Erythroblast (primary cell): ENCODE measurements at places on chromosomes 12 and 14.

- no peak for DNase-seq
These were observed 110.7 kb downstream of the PTCSC3 start for GRCh38 chr14:36065831-36066230.

GRCh38 chr12:59056966-59057365 is 136.7 kb upstream of the LRIG3 start:
- no peak for DNase-seq

DNA sequence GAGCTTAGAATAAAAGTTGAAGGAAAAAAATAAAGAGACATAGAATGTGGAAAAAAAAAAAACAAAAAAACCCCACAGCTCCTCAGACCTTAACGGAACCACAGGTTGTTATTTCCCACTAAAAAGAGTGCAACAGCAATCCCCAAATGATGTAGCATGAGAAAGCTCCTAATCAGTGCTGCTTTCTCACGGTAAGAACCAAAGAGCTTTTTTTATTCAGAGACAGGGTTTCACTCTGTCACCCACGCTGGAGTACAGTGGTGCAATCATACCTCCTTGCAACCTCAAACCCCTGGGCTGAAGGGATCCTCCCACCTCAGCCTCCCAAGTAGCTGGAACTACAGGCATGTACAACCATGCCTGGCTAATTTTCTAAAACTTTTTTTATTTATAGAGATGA is 13.3 kb downstream of the NDUFA12 start:
- DNase-seq = no peak

GRCh38 chr12:26630546-26631027 is 202.4 kb downstream of the ITPR2 start:
- DNase-seq = no peak

- no peak for DNase-seq
These were observed 326.1 kb downstream of the TMEM121 start for GRCh38 chr14:105852378-105853088.

- peak; percentile 27 for DNase-seq
These were observed 753 bp downstream of the CSRNP2 start for GRCh38 chr12:51082561-51083125.

DNA sequence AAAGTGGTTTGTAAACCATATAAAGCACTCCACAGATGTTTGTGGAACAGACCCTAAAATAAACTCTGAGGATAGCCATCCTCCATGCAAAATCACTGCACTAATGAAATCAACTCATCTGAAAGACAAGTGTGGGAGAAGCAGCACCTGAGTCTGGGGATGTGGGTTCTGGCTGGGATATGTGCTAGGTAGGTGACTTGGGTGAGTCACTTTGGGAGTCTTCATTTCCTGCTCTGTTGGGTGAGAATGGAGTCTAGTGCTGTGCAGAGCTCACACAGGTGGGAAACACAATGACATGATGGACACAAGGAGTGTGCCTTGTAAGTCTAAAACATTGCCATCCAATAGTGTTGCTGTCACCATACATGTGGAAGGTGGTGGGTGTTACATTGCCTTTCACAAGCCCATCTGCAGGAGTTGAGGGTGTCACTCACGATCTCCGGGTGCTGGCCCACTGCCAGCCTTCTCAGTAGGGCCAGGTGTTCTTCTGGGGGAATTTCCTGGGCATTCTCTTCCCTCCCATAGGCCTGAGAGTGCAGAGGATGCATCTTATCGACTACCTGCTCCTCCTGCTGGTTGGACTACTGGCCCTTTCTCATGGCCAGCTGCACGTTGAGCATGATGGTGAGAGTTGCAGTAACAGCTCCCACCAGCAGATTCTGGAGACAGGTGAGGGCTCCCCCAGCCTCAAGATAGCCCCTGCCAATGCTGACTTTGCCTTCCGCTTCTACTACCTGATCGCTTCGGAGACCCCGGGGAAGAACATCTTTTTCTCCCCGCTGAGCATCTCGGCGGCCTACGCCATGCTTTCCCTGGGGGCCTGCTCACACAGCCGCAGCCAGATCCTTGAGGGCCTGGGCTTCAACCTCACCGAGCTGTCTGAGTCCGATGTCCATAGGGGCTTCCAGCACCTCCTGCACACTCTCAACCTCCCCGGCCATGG is 2.0 kb downstream of the SERPINA4 start:
- no peak for DNase-seq

DNA sequence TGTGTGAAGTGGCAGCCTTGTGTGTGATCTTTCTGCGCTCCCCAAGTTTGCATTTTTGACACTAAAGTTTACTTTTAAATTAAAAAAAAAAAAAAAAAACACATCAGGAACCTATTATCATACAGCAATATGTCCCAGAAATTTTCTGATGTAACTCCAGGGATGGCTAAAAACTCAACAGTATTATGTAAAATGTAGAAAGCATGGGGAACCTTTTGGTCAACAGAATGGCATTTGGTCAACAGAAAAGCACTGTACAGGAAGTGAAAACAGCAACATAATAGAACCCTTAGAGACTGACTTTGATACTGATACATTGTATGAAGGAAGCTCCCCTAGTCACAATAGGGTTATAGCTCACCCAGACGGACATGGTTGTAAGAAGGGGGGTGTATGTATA is 224.3 kb downstream of the ITPR2 start:
- DNase-seq = no peak

GRCh38 chr12:101591781-101592180 is 3.0 kb upstream of the MYBPC1 start:
- DNase-seq = no peak

GRCh38 chr12:62977883-62978282 is 42.9 kb upstream of the PPM1H start:
- peak; percentile 59 for DNase-seq

DNA sequence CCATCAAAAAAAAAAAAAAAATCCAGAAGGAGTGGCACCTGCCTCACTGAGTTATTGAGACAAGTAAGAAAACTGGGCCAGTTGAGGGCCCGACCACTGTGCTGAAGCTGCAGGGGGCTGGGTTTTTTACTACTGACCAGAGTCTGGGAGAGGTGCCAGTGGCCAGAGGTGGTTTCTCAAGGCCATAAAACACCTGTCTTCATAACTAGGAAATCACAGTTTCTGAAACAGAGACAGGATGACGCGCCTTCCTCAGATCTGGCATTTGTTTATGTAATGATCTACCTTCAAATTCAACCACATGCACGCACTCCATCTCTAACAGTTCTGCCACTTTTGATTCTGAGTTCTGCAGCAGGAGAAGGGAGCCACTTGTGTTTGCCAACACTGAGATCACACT is 12.7 kb downstream of the TSPAN11 start:
- no peak for DNase-seq

DNA sequence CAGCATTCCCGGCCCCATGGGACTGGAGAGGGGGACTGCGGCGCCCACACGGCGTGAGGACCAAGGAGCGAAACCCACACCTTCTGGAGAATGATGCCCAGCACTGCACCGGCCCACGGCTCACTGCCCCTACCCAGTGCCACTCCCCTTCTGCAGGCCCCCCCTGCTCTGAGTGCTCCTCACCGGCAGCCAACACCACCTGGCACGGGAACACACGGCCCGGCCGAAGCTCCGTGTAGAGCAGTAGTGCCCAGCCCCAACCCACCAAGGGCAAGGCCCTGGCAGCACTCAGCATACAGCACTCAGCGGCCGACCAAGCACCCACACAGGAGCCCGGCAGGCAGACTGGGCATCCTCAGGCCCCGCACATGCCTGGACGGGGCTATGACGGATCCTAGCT is 13.4 kb downstream of the BTBD6 start:
- DNase-seq = no peak

GRCh38 chr12:50961708-50962107 is 9.4 kb downstream of the HIGD1C start:
- no peak for DNase-seq

DNA sequence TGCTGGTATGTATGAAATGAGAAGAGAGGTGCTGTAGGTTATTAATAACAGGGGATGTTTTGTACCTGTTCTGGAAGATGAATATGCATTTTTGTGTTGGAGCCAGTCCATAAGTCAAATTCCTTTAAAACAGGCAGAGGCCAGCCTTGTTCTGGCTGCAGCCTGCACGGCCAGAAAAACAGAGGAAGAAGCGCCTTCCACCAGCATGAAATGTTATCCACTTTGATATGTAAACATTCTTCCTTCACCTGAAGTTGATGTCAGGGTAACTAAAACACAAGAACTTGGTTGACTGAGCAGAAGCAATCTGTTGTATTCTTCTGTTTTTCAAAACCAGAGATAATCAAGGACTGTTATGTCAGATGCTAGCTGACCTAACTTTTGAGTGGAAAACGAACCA is 237.9 kb upstream of the PLEKHG7 start:
- DNase-seq = no peak

DNA sequence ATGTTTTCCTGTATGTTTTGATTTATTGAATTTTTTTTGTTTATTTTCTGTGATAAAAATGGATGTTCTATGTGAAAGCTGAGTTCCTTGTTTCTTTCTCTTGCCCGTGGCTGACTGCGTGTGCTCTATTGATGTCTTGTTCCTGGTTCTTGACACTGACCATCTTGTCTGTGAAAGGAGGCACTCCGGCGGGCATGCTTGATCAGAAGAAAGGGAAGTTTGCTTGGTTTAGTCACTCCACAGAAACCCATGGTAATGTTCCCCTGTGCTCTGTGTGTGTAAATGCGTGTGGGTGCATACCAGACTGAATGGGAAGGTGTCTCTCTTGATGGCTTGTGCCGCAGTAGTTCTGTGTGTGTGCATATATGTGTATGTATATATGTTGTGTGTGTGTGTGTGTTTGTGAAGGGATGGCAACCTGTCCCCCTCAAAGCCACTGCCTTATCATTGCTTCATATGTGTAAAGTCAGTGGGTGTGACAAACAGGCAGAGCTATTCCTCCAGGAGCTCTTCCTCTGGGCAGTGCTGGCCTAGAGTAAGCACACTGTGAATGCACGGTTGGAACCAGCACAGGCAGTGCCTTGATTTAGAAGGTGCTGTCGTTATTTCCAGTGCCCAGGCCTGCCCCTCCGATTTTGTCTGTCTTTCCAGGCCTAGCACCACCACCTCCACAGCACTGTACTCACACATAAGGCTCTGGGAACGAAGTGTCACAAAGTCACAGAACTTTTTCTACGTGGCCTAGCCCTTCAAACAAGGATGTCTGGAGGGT is 247.3 kb upstream of the FKBP4 start:
- DNase-seq = no peak

DNA sequence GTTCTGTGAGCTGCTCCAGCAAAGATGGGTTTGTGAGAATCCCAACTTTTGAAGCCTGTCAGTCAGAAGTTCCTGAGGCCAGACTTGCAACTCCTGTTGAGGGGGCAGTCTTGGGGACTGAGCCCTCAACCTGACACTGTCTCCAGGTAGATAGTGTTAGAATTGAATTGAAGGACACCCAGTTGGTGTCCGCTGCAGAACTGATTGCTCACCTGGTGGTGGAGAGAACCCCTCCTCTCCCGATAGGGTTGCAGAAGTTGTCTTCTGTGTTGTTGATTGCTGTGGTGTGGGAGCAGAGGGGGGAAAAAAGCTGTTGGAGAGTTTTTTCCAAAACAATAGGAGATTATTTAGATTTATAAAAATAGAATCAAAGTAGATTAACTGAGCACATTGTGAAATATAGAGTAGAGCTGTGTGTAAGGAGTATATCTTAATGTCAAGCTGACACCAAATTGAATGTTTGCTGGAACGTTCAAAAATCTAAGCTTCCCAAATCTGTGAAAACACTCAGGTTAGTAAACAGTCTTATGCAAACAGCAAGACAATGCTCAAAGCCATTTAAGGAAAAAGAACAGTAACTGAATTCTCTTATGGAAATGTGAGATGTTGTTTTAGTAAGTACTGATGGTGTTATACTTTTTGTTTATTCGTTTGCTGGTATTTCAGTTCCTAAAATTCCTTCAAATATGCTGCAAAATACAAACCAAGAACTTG is 18.6 kb downstream of the HIF1A start:
- no peak for DNase-seq

DNA sequence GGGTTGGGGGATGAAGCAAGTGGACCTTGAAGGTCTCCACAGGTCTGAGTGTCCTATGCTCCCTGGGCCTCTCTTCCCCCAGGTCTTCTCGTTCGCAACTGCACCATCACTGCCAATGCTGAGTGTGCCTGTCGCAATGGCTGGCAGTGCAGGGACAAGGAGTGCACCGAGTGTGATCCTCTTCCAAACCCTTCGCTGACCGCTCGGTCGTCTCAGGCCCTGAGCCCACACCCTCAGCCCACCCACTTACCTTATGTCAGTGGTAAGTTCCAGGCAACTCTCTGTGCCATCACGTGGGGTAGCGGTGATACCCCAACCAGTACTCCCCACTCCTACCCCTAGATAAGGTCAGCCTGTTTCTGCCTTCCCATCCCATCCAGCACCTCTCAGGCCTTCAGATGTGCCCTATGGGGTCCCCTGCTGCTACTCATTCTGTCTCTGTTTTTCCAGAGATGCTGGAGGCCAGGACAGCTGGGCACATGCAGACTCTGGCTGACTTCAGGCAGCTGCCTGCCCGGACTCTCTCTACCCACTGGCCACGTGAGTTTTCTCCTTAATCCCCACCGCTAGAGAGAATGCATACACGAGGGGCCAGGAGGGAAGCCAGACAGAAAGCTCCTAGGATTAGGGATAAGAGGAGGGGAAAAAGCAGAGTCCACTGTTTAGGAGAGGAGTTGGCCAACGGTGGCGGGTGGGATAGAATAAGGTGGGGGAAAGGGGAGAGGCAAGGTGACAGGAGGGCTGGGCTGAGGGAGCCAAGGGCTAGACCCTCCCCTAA is 1.6 kb upstream of the TAPBPL start:
- DNase-seq = no peak

GRCh38 chr12:93970900-93971688 is 177.3 kb upstream of the PLXNC1 start:
- DNase-seq = no peak

DNA sequence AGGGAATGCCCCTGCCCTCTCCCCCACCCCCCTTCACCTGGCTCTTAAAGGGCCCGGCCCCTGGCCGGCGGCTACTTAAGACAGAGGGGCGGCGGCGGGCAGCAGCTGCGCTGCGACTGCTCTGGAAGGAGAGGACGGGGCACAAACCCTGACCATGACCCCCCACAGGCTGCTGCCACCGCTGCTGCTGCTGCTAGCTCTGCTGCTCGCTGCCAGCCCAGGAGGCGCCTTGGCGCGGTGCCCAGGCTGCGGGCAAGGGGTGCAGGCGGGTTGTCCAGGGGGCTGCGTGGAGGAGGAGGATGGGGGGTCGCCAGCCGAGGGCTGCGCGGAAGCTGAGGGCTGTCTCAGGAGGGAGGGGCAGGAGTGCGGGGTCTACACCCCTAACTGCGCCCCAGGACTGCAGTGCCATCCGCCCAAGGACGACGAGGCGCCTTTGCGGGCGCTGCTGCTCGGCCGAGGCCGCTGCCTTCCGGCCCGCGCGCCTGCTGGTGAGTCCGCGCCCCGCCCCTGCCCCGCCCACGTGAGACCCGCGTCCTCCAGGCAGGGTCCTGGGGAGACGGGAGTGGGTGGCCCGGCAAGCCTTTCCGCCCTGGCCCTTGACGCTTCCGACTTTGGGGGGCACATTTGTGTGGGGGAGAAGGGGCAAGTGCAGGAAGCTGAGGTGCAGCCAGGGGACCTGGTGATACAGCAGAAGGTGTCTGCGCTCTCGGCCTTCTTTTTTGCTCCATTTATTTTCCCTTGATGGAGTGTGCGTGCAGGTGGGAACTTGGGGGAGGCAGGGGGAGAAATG is at the start of gene IGFBP6:
Gene IGFBP6 (plus strand): TSS at position 104 of the 790 bp plus-strand sequence. CDS start 51 bp downstream, at position 155.
- no peak for DNase-seq
